ENCODE measurements at places on chromosomes 3 and 15. TPM values are rescaled to one million over a fixed set of nuclear protein-coding genes. Genes with fewer than 3 reads are reported as not detected.

Gene KLHL6
- 0.26 TPM for total RNA-seq

Gene THRB
- total RNA-seq = under 0.01 TPM

Gene PDIA5
- 104 TPM for total RNA-seq

Gene ARID3B
- total RNA-seq = 2.2 TPM

Gene C3orf85
- not detected for total RNA-seq

Gene MEX3B
- total RNA-seq = 2.8 TPM

Gene GOLGA8A
- 7.3 TPM for total RNA-seq

Gene THSD4
- 23.6 TPM for total RNA-seq

Gene CLRN1
- not detected for total RNA-seq

Gene HYKK
- 1.6 TPM for total RNA-seq

Gene ADAMTS17
- 0.33 TPM for total RNA-seq

Gene ZNF280D
- 29.6 TPM for total RNA-seq

Gene EPHB3
- 0.09 TPM for total RNA-seq

Gene CCR9
- total RNA-seq = not detected
